Suppressor macrophage (primary cell): ENCODE measurements at places on chromosomes 1 and 21.

- peak; percentile 49 for DNase-seq
Observed at GRCh38 chr1:29453502-29454240, 217.3 kb downstream of the PTPRU start.

DNA sequence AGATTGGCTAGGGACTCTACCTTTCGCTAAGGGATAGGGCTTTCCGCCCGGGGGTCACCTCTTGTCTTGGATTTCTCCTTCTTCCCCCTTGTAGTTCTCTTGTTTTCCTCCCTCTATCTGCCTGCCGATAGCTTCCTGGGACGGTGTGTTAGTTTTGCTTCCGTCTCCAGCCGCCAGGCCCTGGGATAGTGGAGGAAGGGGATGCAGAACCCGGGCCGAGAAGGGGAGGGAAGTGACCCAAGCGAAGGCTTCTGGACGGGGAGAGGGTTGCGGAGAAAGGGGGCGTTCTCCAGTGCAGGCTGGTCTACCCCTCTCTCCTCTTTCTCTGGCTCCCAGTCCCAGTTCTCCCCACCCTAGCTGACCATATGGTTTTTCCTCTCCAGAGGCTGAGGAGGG lies 871 bp downstream of the TUFT1 start:
- DNase-seq = peak; percentile 21

DNA sequence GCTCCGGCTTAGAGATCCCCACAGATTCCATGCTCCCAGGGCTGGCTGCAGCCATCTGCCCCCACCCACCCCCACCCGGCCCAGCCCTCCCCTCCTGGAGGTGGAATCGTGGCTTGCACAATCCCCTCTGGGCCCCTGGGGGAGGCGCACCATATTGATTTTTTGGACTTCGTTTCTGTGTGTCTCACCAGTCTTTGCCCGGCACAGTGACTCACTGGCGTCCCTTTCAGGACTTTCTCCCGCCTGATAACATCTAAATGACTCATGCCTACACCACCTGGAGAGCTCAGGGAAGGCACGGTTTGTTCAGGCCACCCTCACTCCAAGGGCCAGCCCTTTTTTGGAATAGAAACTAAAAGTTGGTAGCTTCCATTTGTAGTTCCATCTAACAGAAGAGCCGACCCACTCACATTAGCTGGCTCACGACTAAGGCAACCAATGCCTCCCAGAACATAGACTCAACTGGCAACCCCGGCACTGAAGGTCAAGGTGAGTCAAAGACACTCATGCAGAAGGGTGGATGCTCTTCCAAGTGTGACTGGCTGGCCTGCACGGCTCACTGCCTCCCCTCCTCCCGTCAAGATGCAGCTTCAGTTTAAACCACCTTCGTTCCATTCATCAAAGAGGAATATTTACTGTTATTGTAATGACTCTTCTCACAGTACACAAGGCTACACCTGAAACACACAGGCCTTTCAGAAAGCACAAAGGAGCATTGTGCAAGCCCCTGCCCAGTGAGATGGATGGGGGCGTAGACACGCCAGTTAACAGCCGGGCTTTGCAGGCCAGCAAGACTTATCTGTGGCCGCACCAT lies 18.1 kb upstream of the ETS2 start:
- no peak for DNase-seq

GRCh38 chr21:41764558-41765419 lies 2.1 kb downstream of the RIPK4 start:
- no peak for DNase-seq

GRCh38 chr1:161890574-161890973 lies 124.5 kb downstream of the ATF6 start:
- DNase-seq = no peak

DNA sequence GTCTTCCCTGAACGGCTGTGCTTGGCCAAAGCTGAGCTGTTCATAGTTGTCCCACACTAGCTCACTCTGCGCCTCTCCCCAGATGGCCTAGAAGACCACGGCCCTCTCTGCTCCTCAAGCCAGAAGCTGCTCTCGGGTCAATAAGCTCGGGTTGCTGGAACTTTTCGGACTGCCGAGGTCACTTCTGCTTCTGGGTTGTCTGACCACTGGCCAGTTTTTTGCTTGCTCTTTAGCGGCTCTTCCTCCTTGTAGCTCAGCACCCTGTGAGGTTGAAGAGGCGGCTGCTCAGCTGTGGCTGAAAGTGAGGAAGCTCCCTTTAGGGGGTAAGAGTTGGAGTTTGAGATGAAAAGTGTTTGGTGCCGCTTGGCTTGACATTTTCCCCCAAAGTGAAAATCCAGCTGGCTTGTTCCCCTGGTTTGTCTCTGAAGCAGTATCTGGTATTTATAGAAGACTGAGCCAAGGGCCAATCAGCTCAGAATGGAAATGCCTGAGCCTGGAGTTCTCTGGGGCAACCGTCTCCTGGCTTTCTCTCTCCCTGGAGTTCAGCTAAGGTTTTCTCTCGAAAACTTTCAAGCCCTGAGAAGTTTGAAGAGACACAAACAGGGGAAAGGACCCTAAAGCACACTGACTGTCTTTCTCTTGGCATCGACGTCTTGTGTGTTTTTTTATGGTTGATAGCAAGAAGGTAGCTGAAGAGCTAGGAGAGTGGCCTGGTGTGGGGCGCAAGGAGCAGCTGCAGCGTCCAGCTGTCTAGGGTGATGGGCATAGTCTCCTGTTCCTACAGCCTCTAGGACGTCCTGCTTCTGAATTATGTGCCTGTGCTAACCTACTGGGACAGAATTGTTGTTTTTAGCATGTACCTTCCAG lies 72.0 kb downstream of the SYT6 start:
- peak; percentile 89 for DNase-seq

- DNase-seq = peak; percentile 86
Observed at GRCh38 chr1:23100074-23100748, 68.4 kb downstream of the LUZP1 start.

DNA sequence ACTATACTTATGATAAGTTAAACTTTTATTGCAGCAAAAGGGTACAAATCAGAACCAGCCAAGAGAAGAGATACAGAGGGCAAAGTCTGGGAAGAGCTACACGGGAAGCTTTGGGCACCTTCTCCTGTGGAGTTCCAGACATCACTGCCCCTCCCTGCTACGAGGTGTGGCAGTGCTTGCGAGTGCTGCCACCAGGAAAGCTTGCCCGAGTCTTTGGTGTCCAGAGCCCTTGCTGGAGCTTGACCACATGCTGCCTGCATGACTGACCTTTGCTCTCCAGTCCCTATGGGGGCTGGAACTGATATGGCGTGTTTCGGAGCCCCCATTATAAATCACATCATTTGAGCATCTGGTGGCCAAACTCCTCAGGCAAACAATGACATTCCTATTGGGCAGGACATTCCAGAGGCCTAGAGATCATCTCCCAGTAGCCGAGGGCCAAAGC lies 23.4 kb downstream of the PLEKHO1 start:
- DNase-seq = no peak

- no peak for DNase-seq
Observed at GRCh38 chr1:116458695-116459094, 85.7 kb downstream of the ATP1A1 start.

GRCh38 chr1:2479186-2479585 lies 3.1 kb downstream of the PLCH2 start:
- no peak for DNase-seq

- no peak for DNase-seq
Observed at GRCh38 chr1:237863234-237863633, 27.5 kb downstream of the ZP4 start.

DNA sequence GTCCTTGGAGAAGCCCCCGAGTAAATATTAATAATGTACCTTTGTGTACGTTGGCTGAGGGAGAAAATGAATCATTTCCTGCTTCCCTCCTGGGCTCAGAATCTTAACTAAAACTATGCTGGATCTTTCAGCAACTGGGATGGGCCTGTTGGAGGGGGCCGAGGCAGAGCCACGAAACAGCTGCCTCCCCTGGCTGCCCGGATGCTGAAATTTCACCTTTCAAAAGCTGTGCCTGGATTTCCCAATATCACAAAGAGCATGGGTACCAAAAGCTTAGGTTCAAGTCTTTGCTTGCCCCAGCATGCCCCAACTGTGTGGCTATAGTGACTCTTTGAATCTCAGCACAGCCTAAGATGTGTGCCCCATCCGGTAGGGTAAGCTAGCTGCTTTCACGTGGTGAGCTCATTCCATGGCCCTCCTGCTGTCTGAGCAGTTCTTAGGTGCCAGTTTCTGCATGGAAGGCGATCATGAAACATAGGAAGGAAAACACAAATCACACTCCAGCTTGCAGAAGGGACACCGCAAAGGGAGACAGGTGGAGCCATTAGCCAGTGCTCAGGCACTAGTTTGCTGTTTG lies 473.5 kb downstream of the PTPRU start:
- no peak for DNase-seq

DNA sequence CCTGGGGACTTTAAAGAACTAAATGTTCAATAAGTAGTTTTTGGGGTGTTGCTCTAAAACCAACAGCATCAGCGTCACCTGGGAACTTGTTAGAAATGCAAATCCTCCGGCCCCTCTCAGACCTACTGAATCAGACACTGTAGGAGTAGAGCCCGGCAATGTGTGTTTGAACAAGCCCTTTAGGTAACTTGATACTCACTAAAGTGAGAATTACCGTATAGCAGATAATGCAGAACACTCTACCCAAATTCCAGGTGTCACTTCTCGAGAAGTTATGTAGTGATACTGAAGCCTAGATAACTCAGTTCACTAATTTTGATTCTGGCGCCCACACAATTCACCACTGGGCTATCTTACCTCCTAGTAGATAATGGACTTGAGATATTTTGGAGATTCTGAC lies 3.7 kb upstream of the DPT start:
- no peak for DNase-seq

GRCh38 chr1:63674865-63675419 lies 81.7 kb downstream of the PGM1 start:
- no peak for DNase-seq

GRCh38 chr1:152515434-152515783 lies 1.1 kb downstream of the CRCT1 start:
- DNase-seq = peak; percentile 19

DNA sequence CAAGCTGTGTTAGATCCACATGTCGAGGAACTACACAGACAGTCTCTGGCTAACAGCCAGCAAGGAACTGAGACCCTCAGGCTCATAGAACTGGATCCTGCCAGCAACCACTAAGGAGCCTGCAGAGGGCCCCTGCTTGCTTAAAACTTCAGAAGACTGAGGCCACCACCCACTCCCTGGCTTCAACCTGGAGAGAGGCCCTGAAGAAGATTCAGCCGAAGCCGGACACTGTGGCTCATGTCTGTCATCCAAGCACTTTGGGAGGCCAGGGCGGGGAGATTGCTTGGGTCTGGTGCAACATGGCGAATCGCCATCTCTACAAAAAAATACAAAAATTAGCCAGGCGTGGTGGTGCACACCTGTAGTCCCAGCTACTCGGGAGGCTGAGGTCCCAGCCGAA lies 92.6 kb upstream of the TMPRSS2 start:
- DNase-seq = no peak

- DNase-seq = peak; percentile 47
Observed at GRCh38 chr1:36253161-36253862, 29.1 kb downstream of the THRAP3 start.

GRCh38 chr1:154856049-154856448 lies 14.0 kb downstream of the KCNN3 start:
- no peak for DNase-seq

DNA sequence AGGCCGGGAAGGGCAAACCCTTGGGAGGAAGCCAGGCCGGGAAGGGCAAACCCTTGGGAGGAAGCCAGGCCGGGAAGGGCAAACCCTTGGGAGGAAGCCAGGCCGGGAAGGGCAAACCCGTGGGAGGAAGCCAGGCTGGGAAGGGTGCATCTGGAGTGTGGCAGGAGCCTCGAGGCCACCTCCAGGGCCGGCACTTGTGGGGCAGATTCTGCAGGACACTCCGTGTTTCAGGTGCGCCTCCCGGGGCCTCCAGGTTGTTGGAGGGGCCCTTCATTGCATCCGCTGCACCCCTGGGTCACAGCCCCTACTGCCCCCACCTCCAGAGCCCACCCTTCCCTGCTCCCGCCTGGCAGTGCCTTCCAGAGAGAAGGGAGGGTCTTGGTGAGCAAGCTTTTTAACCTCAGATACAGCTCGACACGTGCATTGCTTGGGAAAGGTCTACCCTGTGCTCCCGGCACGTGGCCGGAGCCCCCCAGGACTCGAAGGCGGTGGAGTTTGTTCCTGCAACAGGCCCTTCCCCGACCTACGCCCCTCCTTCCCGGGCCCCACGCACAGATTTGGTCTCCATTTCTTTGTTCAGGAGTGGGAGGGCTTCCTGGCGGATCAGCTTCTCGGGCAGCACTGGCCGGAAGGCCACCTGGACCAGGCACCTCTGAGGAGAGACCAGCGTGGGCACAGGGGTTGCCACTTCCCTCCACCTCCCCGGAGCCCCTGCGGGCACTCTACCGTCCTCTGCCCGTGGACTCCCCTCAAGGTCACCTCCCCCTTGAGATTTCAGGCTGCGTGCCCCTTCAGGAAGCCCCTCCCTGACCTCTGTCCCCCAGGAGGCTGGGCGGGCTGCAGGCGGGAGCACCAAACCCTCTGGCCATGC lies 9.4 kb upstream of the TMEM52 start:
- no peak for DNase-seq

GRCh38 chr1:229759037-229759435 lies 133.0 kb downstream of the URB2 start:
- no peak for DNase-seq

DNA sequence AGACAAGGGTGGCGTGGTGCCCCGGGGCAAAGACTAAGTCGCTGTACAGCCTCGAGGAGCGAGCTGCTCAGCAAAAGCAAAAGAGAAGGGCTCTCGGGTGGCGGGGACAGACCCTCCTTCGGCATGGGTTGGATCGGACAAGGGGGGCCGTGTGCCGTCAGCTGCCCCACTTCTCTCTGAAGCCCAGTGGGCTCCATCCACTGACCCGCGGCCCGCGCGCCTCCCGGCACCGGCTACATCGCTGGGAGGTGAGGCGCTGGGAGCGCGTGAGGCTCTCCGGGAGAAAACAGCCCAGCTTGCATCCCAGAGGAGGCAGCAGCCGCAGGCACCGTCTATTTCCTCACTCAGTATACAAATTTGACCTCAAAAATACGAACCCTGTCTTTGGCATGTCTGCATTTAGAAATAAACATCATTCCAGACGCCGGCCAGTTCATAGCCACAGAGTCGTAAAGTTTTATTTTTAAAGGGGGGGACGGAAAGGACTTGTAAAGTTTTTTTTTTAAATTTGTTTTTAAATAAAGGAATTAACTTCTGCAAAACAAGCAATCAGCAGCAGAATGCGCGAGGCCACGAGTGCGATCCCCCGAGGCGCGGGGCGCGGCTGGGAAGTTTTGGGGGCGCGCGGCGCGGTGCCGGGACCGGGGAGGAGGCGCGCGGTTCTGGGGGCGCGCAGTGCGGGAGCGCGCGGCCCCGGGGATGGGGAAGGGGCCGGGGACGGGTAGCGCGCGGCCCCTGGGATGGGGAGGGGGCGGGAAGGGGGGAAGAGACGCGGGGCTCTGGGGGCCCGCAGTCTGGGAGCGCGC lies 689 bp upstream of the GPR137B start:
- DNase-seq = peak; percentile 76
